ENCODE measurements at places on chromosomes 1 and 21.

DNA sequence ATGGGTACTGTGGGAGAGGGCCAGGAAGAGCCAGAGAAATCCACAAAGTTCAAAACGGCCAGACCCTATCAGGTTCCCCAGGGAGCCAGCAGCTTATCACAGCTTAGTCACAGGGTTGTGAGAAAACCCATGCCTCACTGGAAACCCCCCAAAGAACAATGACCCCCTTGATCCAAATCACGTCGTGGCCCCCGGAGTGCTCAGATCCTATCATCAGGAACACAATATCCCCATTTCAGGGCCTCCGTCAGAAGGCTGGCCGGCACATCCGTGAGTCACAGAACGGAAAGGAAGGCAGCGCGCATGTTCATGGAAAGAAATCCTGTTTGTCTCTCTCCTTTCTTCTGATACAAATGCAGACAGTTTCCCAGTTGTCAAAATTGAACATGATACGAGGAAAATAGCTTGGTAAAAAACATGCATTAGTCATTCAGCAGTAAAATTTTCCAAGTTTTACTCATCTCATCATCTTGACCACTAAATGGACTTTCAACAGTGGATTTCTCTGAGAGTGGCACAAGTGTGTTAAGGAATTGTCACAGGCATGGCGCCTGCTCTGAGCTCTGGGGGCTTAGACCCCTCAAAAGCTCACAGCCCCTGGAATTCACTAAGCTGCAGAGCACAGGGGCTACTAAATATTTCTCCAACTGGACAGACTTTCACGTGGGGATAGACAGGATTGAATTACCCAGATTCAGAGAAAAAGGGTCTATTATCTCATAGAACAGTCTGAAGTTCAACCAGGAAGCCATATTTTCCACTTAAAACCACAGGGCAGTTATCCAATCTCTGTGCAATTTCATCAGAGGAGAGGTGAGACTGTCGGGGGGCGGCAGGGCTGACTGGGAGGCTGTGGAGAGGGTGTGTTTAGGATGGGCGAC, 124.8 kb downstream of the RIPK4 start:
- no peak for DNase-seq

DNA sequence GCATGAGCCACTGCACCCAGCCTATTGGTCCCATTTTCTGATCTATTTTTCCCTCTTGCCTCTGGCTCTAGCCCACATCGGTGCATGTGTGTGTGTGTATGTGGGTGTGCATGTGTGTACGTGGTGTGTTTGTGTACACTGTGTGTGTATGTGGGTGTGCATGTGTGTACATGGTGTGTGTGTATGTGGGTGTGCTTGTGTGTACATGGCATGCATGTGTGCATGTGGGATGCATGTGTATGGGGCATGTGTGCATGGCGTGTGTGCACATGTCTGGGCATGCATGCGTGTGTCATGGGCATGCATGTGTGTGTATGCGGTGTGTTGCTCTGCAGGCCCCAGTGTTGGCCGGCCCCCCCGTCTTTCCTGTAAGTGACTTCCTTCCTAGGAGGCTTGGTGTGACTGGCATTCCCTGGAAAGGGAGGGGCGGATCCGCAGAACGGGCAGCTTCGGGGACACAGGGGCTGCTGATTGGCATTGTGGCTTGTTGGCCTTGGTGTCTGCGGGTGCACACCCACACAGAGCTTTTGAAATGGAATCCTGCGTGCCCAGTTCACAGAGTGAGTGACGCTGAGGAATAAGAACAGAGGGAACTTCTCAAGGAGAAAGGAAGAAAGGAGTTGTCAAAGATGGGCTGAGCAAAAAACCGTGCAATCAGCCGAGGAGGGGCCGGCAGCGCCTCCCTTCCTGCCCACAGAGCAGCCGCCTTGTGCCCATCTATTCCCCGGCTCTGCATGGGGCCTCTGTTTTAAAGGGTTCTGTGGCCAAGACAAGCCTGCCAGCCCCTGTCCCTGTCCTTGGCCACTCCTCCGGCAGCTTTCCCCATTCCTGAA, 8.0 kb downstream of the PDXK start:
- no peak for DNase-seq

DNA sequence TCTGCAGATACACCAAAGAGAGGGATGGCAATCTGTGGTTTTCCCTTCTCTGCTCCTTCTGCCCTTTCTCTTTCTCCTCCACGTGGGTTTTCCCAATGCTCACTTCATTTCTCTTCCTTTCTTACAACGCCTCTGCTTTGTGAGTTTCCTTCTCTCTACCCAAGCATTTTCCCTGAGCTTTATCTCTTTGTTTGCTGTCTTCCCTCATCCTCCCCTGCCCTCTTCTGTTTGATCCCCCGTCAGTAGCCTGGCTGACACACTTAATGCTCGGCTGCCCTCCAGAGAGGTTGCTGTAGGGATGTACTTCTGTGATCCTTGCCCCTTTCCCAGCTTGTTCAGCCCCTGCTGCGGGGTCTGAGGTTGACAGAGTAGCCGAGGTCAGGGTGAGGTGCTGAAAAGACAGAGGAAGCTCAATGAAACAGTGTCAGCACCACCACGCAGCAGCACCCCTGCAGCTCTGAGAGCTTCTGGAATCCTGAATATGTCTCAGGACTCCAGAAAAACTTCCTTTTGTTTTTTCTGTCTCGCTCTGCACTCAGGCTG, 6.0 kb downstream of the EDARADD start:
- DNase-seq = no peak

GRCh38 chr1:170959385-170959784, 24.1 kb downstream of the MROH9 start:
- DNase-seq = no peak

DNA sequence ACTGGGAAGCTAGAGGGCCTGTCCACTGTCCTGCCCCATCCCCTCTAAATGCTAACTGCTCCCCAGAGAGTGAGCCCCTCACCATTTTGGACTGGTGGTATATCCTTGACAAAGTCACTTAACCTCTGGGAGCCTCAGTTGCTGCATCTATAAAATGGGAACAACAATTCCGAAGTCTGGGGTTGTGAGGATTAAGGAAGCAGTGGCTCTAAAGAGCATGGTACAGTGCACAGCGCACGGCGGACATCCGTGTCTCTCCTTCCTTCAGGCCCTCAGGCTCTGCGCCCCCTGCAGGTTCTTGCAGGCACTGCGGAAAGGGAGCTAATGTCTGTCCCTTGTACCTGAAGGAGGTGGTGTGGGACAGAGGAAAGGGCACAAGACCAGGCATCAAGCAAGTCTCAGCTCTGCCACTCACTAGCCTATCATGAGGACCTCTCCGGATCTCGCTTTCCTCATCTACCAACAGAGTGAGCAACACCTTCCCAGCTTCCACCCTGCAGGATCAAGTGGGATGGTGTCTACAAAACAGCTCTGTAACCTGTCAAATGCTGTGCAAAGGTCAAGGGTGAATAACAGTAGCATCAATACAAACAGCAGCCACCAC, 20.1 kb downstream of the ECE1 start:
- DNase-seq = peak; percentile 41

DNA sequence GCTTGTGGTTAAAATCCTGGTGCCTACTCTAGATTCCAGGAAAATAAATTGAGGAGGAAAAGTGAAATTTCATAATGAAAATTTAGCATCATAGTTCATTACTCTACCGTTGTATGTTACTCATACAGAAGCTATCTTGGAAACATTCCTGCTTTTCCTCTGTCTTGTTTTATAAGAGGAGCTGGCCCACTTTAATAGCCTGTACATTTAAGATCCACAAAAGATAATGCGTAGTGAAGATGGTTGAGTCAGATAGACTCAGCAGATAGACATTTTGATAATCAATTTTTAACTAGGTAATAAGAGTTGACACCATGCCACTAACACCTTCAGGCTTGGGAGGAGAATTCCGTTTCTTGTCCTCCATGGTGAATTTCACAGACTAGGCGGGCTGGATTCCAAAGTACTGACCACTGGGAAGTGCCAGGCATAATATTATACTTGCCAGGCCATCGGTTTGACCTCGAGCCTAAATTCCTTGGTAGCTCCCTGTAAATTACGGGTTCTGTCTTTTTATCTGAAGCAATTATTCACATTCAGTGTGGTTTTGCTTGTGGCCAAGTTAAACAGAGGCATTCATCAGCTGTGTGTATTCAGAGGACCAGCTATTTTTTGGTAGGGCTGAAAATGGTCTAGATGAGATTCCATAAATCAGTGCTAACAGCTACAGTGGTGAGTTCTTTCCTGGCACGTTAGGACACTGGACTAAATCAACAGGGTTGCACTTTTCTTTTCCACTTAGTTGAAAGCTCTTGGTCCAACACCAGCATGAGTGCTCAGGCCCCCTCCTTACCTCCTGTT, 111.9 kb upstream of the KAZN start:
- no peak for DNase-seq

DNA sequence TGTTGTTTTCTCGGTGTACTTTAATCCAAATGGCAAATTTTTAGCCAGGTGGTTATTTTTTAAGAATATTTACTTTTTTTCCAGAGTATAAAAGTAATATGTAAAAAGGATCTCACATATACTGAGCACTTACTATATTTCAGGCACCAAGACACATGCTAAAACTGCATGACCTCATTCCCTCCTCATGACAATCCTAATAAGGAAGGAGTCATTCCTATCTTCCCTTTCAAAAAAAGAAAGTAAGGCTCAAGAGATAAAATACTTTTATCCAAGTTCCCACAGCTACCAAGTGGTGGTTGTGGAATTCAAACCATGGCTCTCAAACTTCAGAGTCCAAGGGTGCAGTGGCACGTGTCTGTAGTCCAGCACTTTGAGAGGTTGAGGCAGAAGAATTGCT, 19.4 kb downstream of the ATP2B4 start:
- no peak for DNase-seq

GRCh38 chr1:182567629-182568028, 21.4 kb downstream of the RNASEL start:
- DNase-seq = no peak

GRCh38 chr1:27624467-27625178, 10.4 kb downstream of the FGR start:
- no peak for DNase-seq

GRCh38 chr1:67823615-67824014, 9.7 kb downstream of the GNG12 start:
- no peak for DNase-seq

- no peak for DNase-seq
These were observed 16.5 kb downstream of the CACNA1E start for GRCh38 chr1:181499825-181500224.

DNA sequence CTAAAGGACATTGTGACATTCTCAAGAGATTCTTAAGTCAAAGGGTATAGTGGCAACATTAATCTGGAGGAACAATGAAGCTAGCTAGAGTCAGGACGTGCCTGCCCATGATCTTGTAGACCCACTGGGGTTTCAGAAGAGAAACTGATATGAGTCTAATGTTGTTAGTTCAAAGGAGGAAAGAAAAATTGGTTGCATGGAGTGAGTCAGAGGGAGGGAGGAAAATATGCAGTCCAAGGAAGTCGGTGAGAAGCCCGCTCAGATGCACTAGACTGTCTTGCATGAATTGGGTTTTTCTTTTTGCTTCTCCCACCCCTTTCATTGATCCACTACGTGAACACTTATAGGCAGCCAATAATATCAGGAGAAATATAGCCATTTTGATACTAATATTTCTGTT, 53.8 kb upstream of the SYT14 start:
- no peak for DNase-seq

DNA sequence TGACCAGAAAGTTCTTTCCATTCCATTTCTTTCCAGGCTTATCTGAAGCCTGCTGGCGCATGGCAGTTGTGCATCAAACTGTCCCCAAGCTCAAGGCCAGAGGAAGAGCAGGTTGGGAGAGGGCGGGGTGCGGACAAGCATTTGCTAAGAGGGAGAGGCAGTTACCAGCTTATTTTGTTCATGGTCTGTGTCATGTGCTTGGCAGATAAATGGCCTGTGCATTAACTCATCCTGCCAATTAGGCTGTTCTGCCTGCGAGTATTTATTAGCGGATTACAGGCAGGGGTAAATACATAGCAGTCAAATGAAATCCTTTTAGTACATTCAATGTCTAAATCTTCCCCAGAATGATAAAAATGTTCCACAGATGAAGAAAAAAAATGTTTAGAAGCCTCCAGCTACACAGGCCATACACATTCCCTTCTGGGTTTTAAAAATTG, 48.9 kb upstream of the B3GALNT2 start:
- no peak for DNase-seq

GRCh38 chr1:173503391-173503790, 26.3 kb downstream of the PRDX6 start:
- no peak for DNase-seq

- DNase-seq = no peak
These were observed 16.6 kb upstream of the CACYBP start for GRCh38 chr1:174982971-174983689.

DNA sequence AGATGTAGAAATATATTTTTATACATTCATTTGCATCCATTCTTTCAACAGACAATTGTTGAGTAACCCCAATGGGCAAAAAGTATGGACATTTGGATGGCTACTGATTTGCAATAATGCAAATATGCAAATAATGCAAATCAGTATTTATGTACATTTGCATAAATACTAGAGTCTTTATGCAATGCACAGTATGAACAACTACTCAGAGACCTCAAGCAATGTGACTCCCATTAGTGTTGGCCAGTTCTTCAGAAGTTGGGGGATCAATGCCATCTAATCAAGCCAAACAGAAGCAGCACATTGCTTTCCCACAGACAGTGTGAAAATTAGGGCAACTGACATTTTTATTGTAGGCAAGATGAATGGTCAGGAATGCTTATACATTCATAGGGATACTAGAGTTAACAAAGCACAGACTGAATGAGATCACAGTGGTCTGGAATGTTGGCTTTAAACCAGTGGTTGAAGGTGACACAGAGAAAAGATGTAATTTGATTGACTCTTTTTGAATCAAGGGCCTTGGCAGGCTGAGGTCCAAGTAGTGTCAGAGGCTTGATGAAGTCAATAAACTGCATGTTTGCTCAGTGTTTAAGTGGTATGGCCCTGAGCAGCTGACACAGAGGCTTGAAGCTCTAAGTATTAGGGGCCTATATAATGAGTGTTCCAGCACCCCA, 256.6 kb downstream of the CTH start:
- no peak for DNase-seq

All from GM12864 (cell line).